ENCODE measurements at places on chromosomes 3 and 15.

DNA sequence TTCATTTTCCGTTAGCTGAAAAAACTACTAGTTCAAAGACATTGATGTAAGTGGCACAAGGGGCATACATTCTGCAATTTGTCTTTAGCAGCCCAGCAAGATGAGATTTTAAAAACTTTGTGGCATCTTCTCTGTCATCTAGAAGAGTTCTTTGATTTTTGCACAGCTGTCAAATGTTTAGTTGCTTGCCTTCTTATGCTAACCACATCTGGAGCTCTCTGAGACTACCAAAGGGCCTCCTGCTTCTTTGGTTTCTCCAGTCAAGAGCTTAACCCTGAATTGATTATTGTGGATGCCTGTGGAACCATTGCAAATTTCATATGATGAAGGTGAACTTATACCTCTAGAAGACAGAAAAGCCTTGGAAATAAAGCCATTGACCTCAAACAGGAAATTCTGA lies 468.7 kb upstream of the RGMA start:
- no peak for DNase-seq

- no peak for DNase-seq
Observed at GRCh38 chr3:125232401-125232800, 19.9 kb upstream of the SLC12A8 start.

DNA sequence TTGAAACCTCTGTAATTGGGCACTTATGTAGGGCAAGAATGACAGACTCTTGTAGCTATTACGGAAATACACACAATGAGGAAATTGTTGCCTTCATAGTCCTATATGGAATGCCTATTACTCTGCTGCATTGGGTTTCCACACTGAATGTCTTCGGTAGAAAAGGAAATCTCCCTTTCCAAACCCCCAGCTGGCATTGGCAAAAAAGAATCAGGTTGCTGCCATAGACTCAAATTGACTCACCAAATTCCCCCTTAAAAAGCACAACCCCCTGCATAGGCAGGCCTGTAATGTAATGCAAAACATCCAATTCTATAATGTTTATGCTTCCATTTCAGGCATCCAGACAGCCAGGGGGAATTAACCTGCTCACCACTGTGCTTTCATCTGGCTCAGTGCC lies 44.8 kb upstream of the NTRK3 start:
- no peak for DNase-seq

- no peak for DNase-seq
Observed at GRCh38 chr15:48073881-48074280, 46.9 kb upstream of the SLC24A5 start.

GRCh38 chr3:44954962-44955361 lies 21.0 kb downstream of the ZDHHC3 start:
- DNase-seq, result no peak

DNA sequence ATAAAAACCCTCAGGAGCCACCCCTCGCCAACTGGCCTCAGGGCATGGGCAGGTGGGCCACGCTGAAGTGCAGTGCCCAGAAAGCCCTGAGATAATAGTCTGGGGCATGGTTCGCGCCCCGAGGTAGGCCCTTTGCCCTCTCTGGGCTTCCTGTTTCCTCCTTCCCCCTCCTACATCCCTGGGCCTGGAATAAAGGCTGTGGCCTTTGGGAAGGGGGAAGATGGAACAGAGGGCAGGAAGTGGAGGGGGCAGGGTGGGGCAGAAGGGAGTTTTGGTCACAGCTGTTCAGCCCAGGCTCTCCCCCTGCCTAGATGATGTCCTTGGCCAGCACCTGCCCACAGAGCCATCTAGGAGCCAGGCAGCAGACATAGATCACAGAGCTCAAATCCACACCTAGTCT lies 11.3 kb downstream of the CSRNP1 start:
- no peak for DNase-seq

DNA sequence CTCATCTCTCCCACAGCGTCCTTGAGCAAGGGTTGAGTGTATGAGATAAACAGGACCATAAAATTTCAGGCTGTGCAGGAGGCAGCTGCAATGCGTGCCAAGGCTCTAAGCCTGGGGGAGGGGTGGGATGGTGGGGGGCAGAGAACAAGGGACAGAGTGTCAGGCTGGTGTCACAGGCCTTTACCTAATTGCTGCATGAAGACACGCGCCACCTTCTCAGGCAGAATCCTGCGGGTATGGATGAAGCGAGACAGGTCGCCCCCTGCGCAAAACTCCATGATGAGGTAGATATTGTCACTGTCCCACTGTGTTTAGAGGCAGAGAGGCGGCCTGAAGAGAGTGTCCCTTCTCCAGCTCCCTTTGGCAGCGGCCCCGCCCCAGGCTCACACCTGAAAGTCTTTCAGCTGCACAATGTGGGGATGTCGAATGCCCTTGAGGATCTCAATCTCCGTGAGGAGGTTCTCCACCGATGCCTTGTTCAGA lies 1.0 kb downstream of the ULK3 start:
- no peak for DNase-seq

DNA sequence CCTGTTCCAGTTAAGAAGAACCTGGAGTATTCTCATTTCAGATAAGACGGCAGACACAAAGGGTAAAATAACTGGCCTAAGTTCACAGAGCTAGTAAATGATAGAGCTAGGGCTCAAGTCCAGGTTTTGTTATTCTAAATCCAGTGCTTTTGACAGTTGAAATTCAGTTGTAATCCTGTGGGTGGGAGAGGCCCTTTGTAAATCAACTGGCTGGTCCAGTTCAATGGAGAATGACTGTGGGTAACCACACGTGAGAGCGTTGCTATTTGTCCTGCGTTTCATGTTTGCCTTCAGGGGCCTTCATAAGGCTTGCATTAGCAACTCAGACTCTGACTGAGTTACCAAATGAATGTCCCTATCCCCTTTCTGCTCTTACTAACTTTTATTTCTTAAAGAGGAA lies 24.2 kb upstream of the CD96 start:
- DNase-seq, result no peak

DNA sequence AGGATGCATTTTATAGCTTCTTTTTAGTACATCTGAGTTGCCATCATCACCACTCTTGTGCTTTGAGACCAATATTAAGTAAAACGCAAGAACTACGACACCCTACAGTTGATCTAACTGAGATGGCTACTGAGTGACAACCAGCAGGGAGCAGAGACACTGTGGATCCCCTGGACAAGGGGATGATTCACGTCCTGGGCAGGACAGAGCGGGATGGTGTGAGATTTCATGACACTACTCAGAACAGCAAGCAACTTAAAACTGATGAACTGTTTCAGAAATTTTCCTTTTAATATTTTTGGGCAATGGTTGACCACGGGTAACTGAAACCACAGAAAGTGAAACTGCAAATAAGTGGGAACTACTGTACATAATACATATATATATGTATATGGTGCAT lies 299.2 kb downstream of the ADAMTS17 start:
- no peak for DNase-seq

- no peak for DNase-seq
Observed at GRCh38 chr3:186121968-186122367, 13.1 kb upstream of the ETV5 start.

GRCh38 chr15:35506272-35506870 lies 39.6 kb downstream of the DPH6 start:
- no peak for DNase-seq

DNA sequence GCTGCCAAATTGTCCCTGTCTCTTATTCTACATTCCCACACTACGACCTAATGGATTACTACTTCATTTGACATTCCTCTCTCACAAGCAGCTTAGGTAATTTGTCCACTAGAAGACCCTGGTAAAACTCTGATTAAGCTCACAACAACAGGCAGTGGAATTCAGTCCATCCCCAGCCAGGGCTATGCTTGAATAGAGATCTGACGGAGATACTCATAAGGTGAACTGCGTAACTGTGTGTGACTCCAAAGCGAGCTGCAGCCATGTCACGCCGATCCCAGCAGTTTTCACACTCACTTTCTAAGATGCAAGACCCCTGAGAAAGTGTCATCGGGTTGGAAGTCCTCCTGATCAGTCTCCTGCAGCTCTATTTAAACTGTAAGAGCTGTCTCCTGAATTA lies 25.7 kb upstream of the ROBO2 start:
- DNase-seq, result no peak

- peak; percentile 23 for DNase-seq
Observed at GRCh38 chr15:39618063-39618823, 37.4 kb downstream of the THBS1 start.

DNA sequence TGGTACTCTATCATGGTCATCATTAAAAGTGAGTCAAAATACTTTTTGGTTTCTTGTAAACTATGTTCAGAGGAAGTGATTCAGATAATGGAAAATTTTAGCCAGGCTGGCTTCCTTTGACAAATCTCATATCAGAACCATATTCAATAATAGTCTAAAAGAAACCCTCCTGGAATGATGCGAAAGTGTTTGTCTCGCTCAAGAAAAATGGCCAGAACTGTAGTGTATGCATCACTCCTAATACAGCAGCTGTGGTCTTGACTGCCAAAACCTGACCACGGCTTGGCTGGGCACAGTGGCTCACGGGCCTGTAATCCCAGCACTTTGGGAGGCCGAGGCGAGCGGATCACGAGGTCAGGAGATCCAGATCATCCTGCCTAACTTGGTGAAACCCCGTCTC lies 35.6 kb upstream of the KCNMB2 start:
- no peak for DNase-seq

DNA sequence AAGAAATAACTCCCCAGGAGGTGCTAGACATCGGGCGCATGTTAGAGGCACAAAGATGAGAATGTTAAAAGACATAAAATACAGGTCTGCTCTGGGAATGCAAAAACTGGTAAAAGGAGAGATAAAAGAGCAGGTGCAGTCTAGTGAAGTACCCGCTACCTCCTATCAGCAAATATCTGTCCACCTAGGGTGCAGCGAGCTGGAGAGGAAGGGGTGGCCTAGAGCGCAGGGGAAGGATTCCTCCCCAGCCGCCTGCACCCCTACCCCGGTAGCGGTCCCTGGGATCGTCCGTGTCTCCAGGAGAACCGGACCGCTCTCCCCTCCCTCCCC lies 237 bp upstream of the ZNF662 start:
- DNase-seq, result no peak

DNA sequence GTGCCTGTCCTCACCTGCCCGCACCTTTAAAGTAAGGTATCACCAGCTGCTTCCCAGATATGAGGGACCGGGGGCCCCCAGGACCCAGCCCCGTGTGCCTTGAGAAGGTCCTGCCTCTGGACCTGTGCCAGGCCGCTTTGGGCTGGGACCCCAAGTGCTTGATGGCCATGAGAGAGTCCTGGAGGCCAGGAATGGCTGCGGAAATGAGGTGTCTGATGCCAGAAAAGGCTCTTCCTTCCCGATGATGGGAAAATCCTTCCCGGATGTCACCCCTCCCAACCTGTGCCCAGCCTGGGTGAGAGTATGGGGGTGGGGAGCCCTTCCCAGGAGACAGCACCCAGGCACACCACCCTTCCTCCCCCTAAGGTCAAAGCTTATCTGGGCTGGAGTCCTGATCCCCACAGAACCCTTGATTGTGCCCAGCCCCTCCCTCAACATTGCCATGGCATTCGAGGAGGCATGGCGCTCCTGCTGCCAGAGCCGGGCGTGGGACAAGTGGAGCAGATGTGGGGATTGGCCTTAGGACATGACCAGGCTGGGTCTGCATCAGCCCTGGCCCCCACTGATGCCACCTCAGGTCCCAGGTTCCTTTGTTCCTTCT lies 14.2 kb downstream of the SEMA3F start:
- no peak for DNase-seq

GRCh38 chr15:42741710-42742109 lies 4.8 kb upstream of the CDAN1 start:
- no peak for DNase-seq

- DNase-seq, result no peak
Observed at GRCh38 chr3:72739531-72740466, 108.4 kb downstream of the SHQ1 start.

DNA sequence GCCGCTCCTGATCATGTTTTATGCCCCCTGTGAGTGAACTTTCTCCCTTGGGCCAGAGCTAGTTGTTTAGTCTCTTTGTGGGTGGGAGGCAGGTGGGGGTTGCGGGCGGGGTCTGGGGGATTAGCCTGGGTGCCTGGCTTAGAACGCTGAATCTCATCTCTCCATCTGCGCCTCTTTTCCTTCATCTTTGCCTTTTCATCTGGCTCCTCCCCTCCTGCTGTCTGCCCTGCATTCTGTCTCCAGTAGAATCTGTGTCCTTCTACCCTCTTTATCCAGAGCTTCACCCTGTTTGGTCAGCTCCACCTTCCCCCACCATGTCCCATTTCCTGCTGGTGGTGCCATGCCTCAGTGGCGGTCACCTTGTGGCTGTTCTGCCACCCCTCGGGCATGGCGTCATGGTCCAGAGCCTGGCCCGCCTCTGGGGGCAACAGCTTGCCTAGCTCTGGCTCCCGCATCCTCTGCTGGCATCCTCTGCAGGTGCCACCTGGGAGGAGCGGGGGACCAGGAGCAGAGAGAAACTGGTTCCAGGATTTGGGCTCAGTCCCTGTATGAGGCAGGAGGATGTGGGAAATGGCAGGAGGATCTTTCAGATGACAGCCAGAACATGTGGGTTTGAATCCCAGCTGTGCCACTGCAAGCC lies 44.3 kb downstream of the PDIA5 start:
- no peak for DNase-seq

- DNase-seq, result no peak
Observed at GRCh38 chr3:58173669-58174398, 36.9 kb downstream of the DNASE1L3 start.

GRCh38 chr3:134598763-134599545 lies 51.9 kb downstream of the KY start:
- no peak for DNase-seq

GRCh38 chr15:75237316-75237982 lies 20.7 kb upstream of the GOLGA6C start:
- DNase-seq, result no peak

GRCh38 chr15:49387471-49387870 lies 35.6 kb upstream of the FGF7 start:
- DNase-seq, result no peak

DNA sequence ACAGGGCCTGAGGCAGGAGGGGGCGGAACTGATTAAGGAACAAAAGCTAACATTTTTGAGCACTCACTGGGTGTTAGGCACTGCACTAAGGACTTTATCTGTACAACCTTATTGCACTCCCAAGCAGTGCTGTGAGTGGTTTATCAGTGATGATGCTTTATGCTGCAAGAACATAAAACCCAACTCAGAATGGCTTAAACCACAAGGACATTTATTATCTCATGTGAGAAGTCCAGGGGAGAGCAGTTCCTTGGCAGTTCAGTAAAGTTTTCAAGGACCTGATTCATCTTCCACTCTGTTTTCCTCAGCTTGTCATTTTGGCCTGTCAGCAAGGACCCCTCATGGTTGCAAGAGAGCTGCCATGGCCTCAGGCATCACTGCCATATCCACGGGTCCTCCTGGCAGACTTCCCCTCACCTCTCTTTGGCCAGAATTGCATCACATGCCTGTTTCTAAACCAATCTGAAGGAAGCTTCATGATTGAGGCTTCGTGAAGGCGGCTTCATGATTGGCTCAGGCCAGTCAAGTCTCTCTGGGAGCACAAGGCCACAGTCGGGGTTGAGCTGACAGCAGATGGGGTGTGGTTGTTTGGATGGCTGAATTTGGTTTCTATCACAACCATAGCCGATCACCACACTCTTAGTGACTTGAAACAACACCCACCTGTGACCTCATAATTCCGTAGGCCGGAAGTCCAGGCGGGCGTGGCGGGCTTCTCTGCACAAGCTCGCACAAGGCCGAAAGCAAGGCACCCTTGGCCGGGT lies 15.8 kb downstream of the EFCC1 start:
- DNase-seq, result no peak

- no peak for DNase-seq
Observed at GRCh38 chr3:154884952-154885351, 195.2 kb upstream of the MME start.

- no peak for DNase-seq
Observed at GRCh38 chr3:58485801-58486435, 6.0 kb upstream of the KCTD6 start.

Data from AG09319 (cell line).